ENCODE measurements at places on chromosomes 6 and 20.

GRCh38 chr6:16773362-16773761 lies 12.1 kb upstream of the ATXN1 start:
- DNase-seq, result no peak

GRCh38 chr6:164150232-164150631 lies 735.7 kb downstream of the QKI start:
- DNase-seq, result no peak

DNA sequence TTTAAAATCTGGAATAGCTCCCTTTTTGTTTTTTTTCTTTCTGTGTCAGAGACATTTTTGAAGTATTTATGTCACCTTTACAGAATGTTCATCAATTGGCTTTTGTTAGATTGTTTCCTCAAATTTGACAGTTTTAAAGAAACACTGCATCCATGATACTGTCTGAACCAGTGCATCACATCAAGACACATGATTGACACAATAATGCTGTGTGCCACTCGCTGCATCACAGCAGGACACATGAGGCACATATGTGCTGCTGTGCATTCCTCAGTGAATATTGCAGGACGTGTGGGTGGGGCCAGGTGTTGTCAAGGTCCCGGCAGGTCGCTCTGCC lies 37.4 kb downstream of the ERMARD start:
- no peak for DNase-seq

GRCh38 chr6:2935566-2936291 lies 32.6 kb upstream of the SERPINB9 start:
- no peak for DNase-seq

Data from NCI-H1105 (cell line).